ENCODE measurements at places on chromosomes 2 and 18. TPM values are rescaled to one million over a fixed set of nuclear protein-coding genes. Genes with fewer than 3 reads are reported as not detected.

FZD7 gene
- total RNA-seq, result 62.4 TPM

ITGA4 gene
- total RNA-seq, result 20.6 TPM

HOXD13 gene
- not detected for total RNA-seq

STPG4 gene
- total RNA-seq, result 0.28 TPM

CRYBA2 gene
- not detected for total RNA-seq

C1QL2 gene
- not detected for total RNA-seq

SH3RF3 gene
- 3.4 TPM for total RNA-seq

TMEM87B gene
- total RNA-seq, result 6.3 TPM

PAX8 gene
- total RNA-seq, result 0.28 TPM

TUBA4A gene
- total RNA-seq, result 26.1 TPM

SKOR2 gene
- total RNA-seq, result not detected

RFX8 gene
- total RNA-seq, result 1.9 TPM

- DNase-seq, result no peak
Observed at GRCh38 chr2:129794116-129794515, 185.3 kb upstream of the RAB6C start.

- DNase-seq, result peak; percentile 34
Observed at GRCh38 chr2:195620501-195620900, 36.5 kb upstream of the SLC39A10 start.

DNA sequence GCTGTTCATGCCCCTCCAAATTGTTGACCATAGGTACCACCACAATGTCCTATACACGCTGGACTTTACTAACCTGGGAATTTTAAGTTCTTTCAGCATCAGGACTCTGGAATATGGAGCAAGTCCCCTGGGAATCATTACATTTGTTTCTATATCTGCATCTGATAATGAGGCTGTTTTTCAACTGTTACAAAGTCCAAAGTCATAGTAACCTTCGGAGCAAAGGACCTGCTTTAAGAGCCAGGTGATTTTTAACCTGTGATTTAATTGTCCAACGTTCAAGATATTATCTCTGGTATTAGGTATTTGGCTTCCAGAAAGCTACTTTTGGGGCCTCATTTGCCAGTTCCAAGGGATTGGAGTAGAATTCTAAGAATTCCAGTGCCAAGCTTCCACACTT, 7.5 kb upstream of the B3GNT2 start:
- no peak for DNase-seq

GRCh38 chr2:144183727-144184126, 336.2 kb downstream of the ZEB2 start:
- DNase-seq, result peak; percentile 85

DNA sequence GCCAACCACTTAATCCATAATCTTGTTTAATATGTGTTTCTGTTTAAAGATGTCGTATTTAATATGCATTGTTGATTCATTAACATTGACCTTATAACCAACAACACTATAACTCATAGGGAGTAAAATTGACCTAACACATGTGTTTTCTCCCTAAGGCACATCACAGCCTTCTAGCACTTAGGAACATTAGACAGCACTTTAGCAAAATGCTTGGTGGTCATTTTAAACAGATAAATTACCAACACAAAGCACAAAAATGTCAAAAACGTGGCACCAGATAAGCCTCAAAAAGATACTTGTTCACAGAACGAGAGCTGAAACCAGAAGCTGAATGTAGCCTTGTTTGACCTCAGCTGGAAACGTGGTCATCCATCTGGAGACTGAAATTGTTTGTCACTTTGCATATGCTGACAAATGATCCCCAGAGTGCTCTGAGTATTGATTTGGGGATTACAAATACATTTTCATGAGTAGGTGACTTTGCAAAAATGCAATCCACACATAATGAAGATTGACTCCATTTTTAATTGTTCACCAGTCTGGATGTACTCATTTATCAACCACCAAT, 139.2 kb downstream of the CCDC102B start:
- DNase-seq, result no peak

DNA sequence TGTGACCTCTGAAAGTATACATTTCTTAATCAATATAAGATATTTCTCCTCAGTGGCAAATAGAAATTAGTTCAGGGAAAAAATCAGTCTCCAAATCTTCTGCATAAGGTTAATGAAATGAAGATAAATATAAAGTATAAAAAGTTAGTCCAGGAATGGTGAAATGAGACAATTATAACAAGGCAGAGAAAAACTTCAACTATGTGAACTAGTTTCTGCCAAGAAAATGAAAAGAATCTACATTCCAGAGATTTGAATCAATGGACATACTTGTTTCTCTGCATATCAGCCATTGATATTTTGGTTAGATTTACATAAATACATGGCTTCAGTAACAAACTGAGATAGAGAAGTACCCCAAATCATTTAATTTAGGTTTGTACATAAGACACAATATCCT, 249.0 kb downstream of the EXOC6B start:
- peak; percentile 53 for DNase-seq

GRCh38 chr2:203361495-203361894, 33.3 kb downstream of the ABI2 start:
- DNase-seq, result no peak

DNA sequence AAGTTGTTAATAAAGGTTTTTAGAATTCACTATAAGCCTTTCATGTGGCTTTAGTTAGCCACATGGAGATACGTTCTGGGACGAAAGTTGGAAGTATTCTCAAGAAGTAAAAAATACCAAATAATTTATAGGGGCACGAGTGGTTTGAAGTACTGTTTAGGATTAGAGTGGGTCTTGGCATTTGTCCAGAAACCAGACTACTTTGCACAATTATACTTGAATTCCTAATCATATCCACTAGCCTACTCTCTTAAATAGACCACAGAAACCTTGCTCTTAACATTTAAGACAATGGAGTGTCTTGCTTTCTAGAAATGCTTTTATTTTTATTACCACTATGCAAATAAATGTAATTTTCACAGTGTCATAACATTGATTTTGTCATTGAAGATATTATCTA, 44.6 kb downstream of the UBE2E3 start:
- peak; percentile 8 for DNase-seq

GRCh38 chr2:11877764-11878163, 131.3 kb downstream of the LPIN1 start:
- DNase-seq, result no peak

- DNase-seq, result no peak
Observed at GRCh38 chr2:33077844-33078243, 131.1 kb downstream of the LTBP1 start.

DNA sequence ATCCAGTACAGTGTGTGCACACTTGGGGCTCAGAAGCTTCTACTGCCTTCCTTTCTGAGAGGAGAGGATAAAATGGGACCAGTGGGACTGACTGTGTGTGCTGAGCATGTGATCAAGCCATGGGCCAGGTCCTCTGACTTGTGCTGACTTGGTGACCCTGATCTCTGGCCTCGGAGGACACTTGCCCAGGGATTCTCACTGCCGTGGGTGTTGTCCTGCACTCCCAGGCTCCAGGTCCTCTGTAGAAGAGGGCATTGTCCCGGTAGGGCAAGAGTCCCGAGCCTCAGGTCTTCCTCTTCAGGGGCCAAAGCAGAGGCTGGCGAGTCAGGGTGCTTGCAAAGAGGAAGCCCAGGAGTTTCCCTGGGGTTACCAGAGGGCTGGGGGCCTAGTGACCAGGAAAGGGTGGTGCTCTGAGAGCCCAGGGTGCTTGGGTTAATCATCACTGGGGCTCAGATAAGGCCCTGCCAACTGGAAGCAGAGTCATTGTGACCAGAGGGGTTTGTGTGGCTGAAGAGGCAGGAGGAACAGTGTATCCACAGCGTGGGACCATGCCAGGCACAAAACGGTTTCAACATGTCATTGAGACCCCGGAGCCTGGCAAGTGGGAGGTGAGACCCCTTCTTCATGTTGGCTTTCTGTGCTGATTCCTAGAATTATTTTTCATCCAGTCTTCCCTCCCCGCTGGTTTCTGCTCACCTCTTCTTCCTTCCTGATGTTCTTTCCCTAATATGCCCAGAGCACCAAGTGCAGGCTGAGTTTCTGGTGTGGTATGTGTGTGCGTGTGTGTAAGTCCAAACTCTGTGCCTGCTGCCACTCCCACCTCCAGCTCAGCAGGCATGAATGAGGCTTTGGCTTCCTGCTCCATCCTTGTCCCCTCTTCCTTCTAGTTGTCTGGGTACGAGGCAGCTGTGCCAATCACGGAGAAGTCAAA, at the start of gene GCKR:
Gene GCKR (plus strand): TSS at position 483 of the 931 bp plus-strand sequence. CDS start 66 bp downstream, at position 549.
- peak; percentile 52 for DNase-seq

GRCh38 chr2:134120733-134121630, 132.9 kb upstream of the MGAT5 start:
- peak; percentile 71 for DNase-seq

All from IMR-90 (cell line).